Inflammatory macrophage treated with lipopolysaccharide for 4 hours (primary cell): ENCODE measurements at places on chromosomes 7 and 10.

DNA sequence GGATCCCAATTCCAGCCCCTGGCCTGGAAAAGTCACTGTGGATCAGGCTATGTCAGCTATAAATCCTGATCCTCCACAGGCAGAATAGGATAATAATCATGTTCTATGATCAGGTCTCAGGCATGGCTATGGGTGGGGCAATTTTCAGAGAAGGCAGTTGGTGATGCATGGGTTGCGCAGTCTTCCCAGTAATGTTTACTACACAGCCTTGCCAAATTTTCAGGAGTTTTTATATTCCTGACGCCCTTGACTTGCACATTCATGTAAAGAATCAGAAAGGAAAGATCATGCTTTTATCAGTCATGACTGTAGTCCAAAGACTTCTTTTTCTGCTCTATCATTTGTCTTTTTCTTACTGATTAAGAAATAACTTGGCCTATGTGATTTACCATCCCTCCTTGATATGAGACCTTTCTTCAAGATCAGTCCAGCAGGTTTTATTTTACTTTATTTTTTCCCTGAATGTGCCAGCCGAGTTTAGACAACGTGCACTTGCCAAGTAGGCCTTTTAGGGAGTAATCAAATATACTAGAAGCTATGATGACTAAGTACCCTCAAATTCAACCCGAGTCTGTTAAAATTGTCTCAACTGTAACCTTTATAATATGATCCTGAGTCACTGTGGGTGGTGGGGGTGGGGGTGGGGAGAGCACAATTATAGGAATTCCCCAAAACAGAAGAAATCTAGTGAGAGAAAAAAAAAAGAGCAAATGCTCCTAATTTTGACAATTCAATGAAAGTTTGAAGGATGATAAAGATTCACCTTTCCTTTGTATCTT is 31.9 kb downstream of the ARL4A start:
- peak; percentile 87 for DNase-seq

GRCh38 chr10:30894221-30894620 is 137.4 kb downstream of the ZNF438 start:
- no peak for DNase-seq

- DNase-seq, result no peak
Observed at GRCh38 chr7:136325578-136325977, 348.4 kb upstream of the MTPN start.

DNA sequence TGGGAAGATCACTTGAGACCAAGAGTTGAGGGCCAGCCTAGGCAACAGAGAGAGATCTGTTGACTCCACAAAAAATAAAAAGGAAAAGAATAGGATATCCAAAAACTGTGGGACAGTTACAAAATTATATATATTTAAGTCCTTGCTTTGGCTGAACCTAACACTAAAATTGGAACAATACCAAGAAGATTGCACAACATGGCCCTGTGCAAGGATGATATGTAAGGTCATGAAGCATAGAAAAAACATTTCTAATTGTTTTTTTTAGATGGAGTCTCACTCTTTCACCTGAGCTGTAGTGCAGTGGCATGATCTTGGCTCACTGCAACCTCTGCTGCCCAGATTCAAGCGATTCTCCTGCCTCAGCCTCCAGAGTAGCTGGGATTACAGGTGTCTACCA is 139.0 kb downstream of the TPST1 start:
- no peak for DNase-seq

DNA sequence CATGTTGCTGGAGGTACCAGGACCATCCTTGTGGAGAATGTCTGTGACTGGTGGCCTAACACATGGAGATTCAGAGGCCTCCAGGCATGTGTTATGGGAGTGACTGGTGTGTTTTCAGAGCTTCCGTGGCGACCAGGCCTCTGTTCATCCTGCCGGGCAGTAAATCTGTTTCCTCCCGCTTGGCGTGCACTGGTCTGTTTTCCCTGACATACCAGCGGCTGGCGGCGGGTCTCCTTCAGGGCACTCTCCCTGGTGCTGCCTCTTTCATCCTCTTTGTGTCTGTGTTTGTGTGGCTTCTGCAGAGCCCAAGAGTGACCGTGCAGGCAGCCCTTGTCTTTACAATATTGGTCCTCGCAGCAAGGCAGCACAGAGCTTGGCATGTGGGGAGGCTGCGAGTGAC is 385.1 kb upstream of the MKI67 start:
- no peak for DNase-seq
